Neural crest cell (in vitro differentiated cells): ENCODE measurements at places on chromosomes 5 and 9.

DNA sequence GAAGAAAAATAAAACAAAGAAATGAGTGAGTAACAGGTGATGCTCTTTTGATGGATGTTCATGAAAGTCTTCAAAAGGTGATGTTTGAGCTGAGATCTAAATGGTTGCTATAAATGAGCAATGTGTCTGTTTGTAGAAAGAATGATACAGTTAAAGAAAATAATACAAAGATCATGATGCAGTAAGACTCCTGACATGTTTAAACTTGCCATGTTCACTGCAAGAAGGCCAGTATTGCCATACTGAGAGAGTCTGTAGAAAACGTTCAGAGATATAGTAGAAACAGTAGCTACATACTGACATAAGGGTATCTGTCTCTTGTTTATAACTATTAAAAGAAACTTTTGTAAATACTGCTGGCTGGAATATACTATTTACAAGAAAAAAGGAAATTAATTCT is 1609.2 kb upstream of the ACO1 start:
- DNase-seq = no peak

GRCh38 chr5:180082633-180083420 is 11.3 kb upstream of the RNF130 start:
- DNase-seq = peak; percentile 43

DNA sequence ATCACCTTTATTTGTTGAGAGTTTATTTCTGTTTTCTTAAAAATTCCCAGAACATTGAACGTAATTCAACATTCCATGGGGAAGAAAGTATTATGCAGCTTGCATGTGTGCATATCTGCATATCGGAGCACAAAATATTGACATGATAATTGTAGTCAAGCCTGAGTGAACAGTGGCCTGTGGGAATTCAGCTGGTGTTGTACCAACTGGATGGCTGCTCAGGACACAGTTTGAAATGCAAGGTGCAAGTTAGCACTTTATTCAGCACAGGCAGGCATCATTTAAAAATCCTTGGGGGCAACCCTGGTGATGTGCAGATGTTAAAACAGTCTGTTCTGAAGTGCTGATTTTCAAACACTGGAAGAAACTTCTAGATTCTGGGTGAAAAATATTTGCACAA is 82.4 kb downstream of the CNTLN start:
- DNase-seq = no peak

- DNase-seq = no peak
These were observed 212.1 kb downstream of the TLR4 start for GRCh38 chr9:117916291-117916690.

GRCh38 chr5:88085462-88085861 is 183.2 kb downstream of the TMEM161B start:
- no peak for DNase-seq

DNA sequence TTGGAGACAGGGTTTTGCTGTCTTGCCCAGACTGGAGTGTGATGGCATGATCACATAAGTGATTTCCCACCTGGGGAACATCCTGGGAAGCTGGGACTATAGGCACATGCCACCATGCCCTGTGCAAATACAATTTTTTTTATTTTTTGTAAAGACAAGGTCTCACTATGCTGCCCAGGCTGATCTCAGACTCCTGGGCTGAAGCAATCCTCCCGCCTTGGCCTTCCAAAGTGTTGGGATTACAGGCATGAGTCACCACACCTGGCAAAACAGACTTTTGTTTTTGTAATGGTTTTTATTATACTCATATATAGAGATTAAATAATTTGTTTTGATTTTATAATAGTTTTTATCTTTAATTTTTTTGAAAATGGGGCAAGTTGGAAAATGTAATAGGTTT is 14.7 kb downstream of the DNAJC25 start:
- no peak for DNase-seq

DNA sequence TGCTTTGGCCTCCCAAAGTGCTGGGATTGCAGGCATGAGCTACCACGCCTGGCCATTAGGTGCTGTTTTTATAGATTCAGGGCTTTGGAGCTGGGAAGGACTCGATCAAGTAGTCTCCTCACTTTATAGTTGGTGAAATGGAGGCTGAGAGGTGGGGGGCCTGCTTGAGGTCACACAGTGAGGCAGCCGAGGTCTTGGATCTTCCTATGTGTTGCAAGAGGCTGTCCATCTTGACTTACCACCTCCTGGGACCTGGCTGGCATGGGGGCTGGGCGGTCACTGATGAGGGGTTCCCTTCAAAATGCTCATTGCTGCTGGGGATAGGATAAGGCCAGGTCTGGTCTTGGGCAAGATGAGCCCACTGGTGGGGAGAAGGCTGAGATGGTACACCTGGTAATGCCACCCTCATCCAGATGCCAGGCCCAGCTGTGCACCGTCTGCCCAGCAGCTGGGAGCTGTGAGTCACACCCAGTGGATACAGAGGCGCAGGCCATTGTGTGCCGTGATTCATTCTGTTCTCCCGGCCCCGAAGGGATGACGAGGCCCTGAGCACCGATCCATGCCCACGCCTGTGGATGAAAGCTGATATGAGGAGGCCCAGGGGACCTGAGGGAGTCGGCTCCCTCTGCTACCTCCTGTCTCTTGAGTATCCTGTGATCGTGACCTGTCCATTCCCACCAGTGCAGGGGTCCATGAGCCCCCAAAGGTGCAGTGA is 10.5 kb upstream of the NDST1 start:
- no peak for DNase-seq

- no peak for DNase-seq
These were observed 25.8 kb upstream of the UGT3A1 start for GRCh38 chr5:36017004-36017403.

DNA sequence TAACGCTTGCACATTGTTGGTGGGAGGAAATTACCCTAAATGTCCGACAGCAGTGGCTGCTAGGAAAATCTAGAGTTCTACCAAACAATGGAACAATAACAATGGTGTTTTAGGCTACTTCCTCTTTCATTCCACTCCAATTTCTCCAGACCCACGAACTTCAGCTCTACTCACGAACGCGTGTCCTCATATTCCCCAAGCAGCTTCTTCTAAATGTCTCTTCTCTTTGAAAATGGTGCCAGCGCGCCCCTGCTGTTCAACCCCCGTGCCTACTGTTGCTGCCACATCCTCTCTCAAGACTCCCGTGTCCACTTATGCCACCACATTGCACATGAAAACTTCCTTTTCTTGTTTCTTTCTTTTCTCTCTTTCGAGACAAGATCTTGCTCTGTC is 25.6 kb downstream of the OR2V2 start:
- DNase-seq = no peak

DNA sequence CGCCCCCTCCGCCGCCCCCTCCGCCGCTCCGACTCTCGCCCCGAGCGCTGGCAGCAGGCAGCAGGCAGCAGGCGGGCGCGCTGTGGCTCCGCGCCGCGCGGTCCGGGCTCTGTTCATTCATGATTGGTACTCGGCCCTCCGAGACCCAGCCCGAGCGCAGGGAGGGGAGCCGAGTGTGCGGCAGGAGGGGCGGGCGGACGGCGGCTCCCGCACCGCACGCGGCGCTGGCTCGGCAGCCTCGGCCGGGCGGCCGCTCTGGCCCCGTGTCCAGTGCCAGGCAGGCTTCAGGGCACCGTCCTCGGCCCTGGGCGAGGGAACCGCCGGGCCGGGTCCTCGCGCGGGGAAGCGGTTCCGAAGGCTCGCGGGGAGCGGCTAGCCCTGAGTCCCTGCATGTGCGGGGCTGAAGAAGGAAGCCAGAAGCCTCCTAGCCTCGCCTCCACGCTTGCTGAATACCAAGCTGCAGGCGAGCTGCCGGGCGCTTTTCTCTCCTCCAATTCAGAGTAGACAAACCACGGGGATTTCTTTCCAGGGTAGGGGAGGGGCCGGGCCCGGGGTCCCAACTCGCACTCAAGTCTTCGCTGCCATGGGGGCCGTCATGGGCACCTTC is at the start of gene KCNIP1:
KCNIP1 (plus strand) TSS at position 31 of the 607 bp plus-strand sequence.
- DNase-seq = peak; percentile 53

DNA sequence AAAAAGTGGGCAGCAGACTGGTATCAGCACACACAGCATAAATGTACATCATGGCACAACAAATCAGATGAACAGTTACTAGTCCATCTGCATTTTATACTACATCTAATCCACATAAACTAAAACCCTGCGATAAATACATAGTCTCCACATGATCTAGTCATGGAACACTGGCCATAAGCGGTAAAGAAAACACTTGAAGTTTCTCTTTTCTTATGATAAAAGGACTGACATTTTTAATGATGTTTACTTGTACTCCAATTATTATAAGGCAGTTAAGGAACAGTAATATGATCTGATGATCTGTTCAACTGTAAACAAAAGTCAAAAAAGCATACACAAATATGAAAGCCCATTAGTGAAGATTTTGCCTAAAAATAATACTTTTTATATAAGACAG is 112.5 kb downstream of the MPDZ start:
- DNase-seq = no peak

DNA sequence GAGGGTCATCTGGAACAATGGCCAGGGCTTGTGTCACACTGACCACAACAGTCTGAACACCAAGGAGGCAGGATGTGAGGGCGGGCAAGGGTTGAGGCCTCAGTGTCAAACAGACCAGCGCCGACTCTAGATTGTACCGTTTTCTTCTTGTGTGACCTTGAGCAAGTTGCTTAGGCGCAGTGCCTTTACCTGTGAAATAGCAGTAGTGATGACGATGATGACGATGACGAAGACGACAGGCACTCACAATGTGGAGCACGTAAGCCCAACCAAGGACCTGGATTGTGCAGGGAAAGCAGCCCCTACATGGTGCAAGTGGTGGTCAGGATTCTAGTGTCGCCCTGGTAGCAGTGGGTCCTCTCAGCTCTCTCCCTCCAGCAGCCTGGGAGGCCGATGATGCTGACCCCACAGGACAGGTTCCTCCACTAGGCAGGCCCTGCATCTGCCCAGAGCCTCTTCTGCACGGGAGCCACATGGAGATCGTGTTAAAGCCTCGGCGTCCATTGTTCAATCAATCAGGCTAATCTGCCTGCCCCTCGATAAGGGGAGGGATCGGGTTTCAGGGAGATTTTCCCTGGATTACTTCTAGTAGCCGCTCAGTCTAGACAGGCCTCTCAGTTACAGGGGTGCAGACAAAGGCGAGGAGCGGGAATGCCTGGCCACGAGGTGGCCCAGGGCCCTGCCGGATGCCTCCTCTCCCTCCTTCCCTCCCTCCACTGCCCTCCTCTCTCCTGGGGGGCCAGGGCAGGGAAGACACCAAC is 91.7 kb downstream of the MACROH2A1 start:
- DNase-seq = no peak

- no peak for DNase-seq
These were observed 40.5 kb downstream of the PTTG1 start for GRCh38 chr5:160462167-160462566.

GRCh38 chr5:177446200-177447065 is at the start of gene PRR7:
TSS of gene PRR7 (plus strand) at chr5:177446814. CDS start at chr5:177455068, 8,254 bp downstream.
- peak; percentile 58 for DNase-seq

GRCh38 chr5:108788142-108788541 is 40.4 kb downstream of the FER start:
- DNase-seq = no peak

- DNase-seq = no peak
These were observed 17.5 kb downstream of the SLC31A1 start for GRCh38 chr9:113238859-113239232.

DNA sequence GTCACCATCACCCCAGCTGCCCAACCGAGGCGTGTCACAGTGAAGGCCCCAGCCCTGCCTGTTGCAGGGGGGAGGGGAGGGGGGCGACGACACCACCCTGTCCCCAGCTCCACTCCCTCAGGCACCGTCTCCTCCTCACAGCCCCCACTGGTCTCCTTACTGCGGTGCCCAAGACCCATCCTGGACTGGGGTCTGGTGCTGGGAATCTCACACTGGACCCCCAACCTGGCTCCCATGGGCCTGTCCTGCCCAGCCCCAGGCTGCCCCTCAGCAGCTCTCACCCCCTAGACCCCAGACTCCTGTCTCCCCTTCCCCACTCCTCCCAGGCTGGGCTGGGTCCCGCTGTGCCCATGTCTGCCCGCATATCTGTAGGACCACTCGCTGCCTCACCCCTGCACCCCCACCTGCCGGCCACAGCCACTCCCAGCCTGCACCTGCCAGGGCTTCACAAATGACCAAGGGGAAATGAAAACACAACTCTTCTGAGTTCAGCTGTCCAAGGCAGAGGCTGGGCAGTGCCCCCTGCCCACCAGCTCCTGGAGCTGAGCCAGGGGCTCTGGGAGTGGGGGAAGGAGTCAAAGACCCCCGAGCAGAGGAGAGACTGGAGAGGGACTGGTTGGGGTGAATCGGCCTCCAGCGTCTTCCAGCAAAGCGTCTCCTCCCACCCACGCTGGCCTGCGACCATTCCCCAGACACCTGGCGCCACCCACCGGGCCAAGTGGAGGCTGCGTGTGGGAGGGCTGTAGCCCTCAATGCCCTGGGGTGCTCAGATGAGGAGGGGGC is 32.6 kb upstream of the EGFL7 start:
- peak; percentile 78 for DNase-seq

DNA sequence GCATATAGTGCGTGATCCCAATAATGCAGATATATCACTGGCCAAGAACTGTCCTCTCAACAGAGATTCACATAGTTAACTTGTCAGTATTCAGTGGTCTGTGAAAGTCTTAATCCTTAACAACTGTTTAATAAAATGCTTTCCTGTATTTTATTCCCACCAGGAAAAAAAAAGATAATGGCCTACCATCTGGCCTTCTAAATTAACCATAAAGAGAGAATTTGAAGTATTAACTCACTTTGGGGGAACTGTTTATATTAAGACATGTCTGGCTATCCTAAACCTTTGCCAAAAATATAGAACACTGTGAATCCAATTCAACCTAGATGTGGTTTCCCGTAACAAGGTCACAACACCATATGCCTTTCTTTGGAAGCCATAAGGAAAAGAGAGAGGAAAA is 818 bp upstream of the FREM1 start:
- DNase-seq = no peak

- DNase-seq = peak; percentile 73
These were observed 2.2 kb downstream of the UNC5A start for GRCh38 chr5:176812269-176813259.

GRCh38 chr9:77417566-77417965 is 230.6 kb downstream of the GNA14 start:
- DNase-seq = no peak

- DNase-seq = peak; percentile 15
These were observed 145.7 kb downstream of the ARHGAP26 start for GRCh38 chr5:142915813-142916424.

GRCh38 chr9:130431536-130432303 is 13.0 kb upstream of the ASS1 start:
- no peak for DNase-seq

- no peak for DNase-seq
These were observed 9.4 kb upstream of the BTF3 start for GRCh38 chr5:73488806-73489205.

- DNase-seq = no peak
These were observed 9.6 kb upstream of the FCN2 start for GRCh38 chr9:134870746-134871662.
